Caco-2 (cell line): ENCODE measurements at places on chromosomes 16 and 17. TPM values are rescaled to one million over a fixed set of nuclear protein-coding genes. Genes with fewer than 3 reads are reported as not detected.

DNA sequence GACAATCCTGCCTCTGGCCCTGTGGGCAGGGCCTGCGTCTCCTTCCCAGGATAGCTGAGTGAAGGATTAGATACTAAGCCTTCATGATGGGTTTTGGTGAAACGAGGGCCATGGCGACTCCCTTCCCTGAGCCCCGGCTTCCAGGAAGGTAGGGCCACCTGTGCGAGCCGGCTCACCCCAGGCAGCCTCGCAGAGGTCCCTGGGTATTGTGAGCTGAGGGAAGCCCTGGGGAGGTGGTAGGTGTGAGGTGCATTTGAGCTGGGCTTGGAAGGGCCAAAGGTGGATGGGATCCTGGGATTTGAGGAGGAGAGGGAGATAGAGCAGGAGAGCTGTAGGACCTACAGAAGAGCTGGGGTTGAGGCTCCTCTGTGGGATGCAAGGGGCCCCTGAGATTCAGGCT is 6.5 kb upstream of the P2RX1 start:
- no peak for DNase-seq

DNA sequence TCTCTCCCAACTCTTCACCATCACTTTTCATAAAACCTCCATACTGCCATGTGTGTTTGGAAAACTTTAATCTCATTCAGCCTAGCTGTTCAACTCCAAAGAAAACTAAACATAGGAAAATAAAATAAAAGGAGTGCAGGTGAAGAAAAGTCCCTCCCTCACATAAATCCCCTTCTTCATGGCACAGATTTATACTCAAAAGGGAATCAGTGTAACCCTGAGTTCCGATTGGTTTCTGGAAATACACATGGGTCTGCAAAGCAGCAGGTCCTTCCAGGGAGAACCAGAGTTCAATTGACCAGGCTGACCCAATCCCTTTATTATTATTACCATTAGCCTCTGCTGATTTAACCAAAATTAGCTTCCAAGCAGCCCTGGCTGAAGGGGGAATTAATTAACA is 8.9 kb upstream of the HOXB2 start:
- DNase-seq: no peak

GRCh38 chr16:693766-694165 is 3.6 kb upstream of the WDR24 start:
- DNase-seq: no peak

DNA sequence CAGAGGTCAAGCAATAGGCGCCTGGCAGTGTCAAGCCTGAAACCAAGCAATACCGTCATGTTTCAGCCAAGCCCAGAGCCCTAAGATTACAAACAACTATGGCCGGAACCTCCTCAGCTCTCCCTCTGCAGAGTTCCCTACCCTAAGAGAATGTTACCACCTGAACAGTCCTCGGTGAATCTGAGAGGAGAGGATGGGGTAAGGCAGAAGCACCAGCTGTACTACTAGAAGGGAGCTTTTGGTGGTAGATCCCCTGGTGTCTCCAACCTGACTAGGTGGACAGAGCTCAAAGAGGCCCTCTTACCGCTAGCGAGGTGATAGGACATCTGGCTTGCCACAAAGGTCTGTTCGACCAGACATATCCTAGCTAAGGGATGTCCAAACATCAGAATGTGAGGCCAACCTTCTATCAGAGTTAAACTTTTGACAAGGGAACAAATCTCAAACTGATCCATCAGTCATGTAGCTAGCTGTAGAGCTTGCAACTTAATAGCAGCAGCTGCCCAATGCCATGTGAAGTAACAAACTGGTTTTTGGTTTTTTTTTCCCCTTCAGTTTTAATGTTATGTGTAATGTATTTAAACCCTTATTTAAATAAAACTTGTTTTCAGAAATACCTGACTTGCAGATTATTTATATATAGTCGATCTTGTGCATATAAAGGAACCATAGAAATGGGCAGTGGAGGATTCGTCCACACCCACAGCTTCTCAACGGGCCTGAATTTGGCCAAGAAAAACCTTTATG is 2.5 kb downstream of the EIF1 start:
- no peak for DNase-seq

DNA sequence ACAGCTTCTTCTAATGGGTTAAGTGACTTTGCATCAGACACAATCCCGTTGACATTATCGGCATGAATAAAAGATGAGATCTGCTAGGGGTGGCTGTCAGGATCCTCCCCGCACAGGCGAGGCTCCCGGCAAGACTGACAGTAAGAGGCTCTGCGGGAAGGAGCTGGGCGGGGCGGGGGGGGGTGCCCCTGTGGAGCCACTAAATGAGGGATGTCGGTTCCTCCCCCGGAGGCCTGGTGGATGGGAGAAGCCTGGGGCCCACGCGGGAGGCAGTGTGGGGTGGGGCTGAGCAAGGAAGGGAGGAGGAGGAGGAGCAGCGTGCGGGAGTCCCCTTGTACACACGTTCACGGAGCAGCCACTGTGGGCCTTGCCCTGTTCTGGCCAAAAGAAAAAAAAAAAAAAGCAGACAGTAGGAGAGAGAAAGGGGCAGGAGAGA is 190.9 kb upstream of the GSE1 start:
- DNase-seq: no peak

DNA sequence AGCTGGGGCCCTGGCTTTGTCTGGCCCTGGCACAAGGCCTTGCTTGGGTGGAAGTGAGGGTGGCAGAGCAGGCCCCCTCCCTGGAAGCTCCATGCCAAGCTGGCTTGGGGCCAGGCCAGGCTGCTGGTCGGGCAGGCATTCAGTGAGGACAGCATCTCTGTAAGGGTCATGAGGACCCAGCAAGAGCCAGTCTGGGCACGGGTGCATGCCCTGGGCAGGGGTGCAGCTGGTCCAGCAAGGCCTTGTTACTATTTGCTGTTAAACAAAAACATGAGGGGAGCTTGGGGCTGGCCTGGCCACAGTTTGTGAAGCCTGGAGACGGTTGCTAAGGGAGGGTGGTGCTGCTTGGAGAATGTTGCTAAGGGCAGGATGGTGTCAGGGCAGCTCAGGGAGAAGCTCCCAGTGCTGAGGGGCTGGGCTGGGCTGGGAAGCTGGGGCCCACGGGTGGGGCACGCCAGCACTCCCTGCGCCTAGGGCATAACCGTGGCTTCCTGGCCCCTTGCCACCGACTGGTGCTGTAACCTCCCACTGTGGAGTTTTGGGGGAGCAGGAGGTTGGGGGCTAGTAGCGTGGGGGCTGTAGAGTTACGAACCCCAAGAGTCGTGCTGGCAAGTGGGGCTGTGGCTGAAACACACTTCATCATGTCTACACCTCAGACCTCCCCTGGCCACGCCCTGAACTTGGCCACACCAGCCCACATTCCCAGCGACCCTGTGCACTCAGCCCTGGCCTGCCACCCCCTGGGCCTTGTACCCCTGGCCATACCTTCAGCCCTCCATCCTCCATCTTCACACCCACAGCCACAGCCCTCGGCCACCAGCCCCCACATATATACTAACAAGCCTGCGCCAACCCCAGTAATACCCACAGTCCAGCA is 1.6 kb downstream of the TPPP3 start:
- DNase-seq: no peak

The CBFA2T3 gene
- total RNA-seq: 0.35 and 2.1 TPM in 2 replicates

The USP43 gene
- 6.0 and 6.5 TPM in 2 replicates for total RNA-seq
